Stimulated activated CD8-positive, alpha-beta memory T cell treated with anti-CD3 and anti-CD28 coated beads, Interleukin-15, amount 100 ng/mL, for 48 hours (primary cell): ENCODE measurements at places on chromosomes 6 and 20.

DNA sequence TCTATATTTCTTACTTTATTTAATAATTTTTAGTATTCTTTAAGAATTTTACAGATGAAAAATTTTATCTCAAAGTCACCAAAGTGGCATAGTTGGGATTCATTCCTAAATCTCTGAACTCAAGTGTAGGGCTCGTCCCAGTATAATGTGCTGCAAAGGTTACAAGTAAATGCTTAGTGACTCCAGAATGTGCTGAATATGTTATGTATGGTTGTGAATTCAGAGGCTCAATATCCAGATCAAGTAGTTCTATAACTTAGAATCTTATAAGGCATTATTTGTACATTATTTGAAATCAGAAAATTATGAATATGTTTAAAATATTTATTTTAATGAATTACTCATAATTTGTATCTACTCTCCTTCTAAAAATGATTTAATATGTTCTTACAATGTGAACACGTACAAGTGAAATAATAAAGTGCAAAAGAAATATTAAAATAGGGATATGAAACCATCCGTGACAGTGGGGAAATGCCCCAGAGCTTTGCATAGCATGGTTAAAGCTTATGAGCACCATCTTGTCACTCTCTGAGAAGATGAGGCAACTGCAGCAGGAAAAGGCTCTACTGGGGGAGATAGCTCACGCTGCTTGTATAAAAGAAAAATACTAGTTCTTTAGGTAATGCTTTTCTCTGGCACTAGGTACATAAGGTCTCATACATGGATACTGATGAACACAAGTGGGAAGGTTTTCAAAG, 259.0 kb downstream of the FOXC1 start:
- DNase-seq: no peak

- DNase-seq: no peak
These were observed 3.8 kb downstream of the SLC44A4 start for GRCh38 chr6:31874836-31875572.

GRCh38 chr6:128659276-128659675, 138.9 kb upstream of the PTPRK start:
- no peak for DNase-seq

- DNase-seq: no peak
These were observed 71.1 kb downstream of the KCNB1 start for GRCh38 chr20:49411221-49411925.

DNA sequence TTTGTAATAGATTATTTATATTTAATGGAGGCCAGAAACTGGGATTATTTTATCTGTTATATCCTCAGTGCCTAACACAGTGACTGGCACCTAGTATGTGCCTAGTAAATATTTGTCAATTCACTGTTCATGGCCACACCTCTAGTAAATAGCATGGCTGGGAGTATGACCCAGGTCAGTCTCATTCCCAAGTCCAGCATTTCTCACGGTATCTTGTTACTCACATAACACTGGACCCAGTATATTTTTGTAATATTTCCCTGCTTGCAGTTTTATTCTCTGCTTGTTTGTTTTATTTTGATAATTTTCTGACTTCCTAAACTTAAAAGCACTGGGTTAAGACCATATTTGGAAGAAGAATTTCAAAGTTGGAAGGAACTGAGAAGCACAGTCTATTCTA, 47.7 kb downstream of the CTNNBL1 start:
- DNase-seq: no peak

- no peak for DNase-seq
These were observed 93.5 kb upstream of the KCNK16 start for GRCh38 chr6:39416026-39416425.

DNA sequence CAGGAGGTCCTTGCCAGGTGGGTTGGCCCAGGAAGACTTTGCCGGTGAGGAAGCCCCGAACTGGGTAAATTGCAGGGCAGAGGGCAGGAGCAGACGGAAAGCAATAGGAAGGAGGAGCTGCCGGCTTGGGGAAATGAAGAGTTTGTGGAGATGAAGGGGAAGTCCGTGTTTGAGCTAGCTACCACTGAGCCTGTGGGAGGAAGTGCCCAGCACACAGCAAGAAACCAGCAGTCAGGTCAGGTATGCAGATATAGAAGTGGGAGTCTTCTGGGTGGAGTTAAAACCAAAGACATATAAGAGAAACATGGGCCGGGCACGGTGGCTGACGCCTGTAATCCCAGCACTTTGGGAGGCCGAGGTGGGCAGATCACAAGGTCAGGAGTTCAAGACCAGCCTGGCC, 34.7 kb downstream of the CD24 start:
- no peak for DNase-seq

GRCh38 chr6:144659202-144660182, 374.4 kb downstream of the UTRN start:
- no peak for DNase-seq

DNA sequence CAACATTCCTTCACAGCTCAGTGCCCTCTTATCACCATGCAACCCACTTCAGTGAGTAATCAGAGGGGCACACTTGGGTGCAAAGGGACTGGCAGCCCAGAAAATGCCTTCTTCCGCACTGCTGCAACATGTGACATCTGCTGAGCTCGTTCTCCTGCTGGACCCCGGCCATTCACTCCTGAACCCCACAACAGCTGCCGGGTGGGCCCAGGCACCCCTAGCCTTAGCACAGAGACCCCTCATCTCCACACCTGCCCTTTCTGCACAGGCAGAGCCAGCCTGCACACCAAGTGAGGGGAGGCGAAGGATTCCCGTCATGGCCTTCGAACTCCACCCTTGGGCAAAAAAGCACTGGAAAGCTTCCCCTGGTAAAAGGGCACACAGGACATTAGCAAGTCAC, 164.3 kb upstream of the RIN2 start:
- DNase-seq: no peak

GRCh38 chr6:116764961-116765841, at the start of gene FAM162B:
Gene FAM162B (minus strand): TSS chr6:116765719. CDS start chr6:116765576, 143 bp downstream.
- DNase-seq: no peak

DNA sequence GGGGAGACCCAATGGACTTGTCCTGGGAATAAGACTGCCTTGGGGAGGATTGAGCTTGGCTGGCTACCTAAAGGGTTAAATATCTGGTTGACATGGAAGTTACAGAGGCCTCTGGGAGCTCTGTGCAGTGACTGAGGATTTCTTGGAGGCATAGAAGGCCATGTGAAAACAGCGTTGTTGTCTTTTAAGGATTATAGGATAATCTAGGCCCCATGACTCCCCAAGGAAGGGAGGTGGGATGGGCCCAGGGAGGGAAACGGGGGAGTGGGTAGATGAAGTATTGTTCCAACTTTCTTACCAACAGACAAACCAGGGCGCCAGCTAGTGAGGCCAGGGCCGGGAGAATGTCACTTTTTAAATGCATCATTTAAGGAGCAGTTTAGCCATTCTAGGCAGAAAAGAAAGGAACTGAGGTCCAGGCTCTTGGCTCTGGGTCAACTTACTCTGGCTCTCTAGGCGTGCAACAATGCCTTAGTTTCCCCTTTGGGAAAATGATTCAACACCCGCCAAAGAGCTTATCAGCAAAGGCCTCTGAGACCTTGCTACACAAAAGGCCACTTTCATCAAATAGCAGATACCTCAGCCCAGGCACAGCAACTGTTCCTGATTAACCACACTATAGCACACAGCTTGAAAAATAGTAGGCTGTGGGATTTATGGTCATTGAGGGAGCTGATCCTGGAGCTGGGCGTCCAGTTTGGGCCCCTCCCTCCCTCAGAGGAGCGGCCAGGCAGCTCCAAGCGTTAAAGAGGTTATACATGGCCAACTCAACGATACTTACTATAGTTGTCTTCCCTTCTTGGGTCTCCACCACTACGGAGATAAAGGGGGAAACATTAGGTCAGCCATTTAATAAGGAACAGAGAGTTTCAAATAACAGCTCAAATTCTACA, 7.0 kb downstream of the MRPS18A start:
- DNase-seq: no peak

DNA sequence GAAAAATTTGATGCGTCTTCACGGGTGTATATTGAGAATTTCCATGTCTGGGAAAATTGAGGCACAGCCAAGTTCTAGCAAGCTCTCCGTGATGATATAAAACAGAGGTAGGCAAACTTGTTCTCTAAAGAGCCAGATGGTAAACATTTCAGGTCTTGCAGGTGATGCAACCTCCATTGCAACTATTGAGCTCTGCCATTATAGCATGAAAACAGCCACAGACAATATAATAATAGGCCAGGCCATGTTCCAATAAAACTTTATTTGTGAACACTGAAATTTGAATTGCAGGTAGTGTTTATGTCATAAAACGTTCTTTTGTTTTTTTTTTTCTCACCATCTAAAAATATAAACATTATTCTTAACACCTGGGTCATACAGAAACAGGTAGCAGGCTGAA, 168.2 kb downstream of the ZNF217 start:
- DNase-seq: no peak

- no peak for DNase-seq
These were observed 182.7 kb upstream of the FERMT1 start for GRCh38 chr20:6305536-6305935.

GRCh38 chr6:133055441-133055966, 185.7 kb upstream of the EYA4 start:
- no peak for DNase-seq

- no peak for DNase-seq
These were observed 14.2 kb upstream of the RNF217 start for GRCh38 chr6:124947971-124948451.
